Dermis microvascular lymphatic vessel endothelial cell (primary cell): ENCODE measurements at places on chromosomes 12 and 14. TPM values are rescaled to one million over a fixed set of nuclear protein-coding genes. Genes with fewer than 3 reads are reported as not detected.

Gene KRT85
- total RNA-seq = not detected in 2 replicates

Gene FGD6
- total RNA-seq = 11.0 and 14.7 TPM in 2 replicates

DNA sequence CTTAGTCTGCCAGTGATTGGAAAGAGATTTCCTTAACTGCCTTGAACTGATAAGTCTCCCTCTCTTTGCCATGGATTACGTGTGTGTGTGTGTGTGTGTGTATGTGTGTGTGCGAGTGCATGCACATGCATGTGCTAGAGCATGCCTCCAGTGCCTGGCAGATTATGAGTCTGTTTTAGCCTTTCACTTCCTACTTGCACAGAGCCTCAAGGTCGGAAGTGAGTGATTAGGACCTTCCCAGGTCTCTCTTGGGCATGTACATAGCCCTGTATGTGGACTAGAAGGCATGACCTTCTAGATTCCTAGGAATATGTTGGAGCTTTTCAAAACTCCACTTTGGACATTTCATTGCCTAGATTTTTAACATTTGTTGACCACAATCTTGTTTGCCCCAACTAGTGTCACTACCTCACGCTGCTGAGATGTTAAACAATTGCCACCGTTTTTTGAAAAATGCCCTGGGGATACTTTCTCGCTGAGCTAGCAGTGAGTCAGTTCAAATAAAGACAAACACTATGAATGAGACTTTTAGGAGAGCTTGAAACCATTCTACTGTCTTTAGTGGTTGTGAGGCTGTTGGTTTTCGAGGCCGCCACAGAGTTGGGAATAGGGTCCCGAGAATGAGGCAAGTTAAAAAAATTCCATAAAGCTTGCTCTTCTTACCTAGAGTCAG lies 28.2 kb downstream of the KIAA0586 start:
- DNase-seq = no peak

GRCh38 chr14:99248761-99249171 lies 23.2 kb downstream of the BCL11B start:
- DNase-seq = no peak

GRCh38 chr14:102591372-102591943 lies 991 bp upstream of the RCOR1 start:
- peak; percentile 39 for DNase-seq

DNA sequence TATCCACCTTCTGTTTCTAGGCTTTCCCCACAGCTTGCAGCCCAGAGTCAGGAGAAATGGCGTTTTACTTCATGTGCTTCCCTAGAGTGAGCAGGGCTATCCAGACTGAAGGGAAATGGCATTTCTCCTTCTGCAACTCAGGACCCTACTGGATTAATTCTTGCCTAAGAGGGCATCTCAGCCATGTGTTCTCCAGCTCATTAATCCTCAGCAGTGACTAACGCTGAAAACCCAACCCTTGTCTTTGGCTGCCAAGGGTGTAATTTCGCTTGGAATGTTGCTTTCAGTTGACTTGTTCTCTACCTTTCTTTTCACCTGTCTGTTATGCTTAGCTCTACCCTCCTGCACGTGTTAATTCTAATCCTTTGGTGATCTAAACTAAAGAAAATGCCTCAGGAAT lies 21.0 kb upstream of the EMP1 start:
- DNase-seq = no peak

DNA sequence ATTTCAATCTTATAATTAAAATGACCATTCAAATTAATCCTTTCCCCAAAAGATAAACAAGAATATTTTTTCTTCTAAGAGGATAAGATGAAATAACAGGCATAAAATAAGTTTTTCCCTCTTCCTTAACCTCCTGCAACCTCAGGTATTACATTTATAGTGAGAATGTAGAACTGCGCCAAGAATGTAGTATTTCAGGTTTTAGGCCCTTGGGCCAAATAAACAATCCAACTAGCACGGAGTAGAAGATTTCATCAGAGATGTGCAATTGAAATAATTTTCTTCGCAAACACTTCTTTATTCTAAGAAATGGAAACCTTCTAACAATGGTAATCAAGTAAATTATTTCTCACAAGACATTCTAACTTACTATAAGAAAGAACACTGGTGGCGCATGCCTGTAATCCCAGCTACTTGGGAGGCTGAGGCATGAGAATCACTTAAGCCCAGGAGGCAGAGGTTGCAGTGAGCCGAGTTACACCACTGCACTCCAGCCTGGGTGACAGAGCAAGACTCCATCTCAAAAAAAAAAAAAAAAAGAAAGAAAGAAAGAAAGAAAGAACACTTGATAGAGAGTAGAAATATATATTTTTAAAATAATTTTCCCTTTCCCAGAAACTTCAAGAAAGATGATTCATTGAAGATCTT lies 100.8 kb downstream of the TAOK3 start:
- DNase-seq = no peak

GRCh38 chr14:85620947-85621346 lies 91.0 kb downstream of the FLRT2 start:
- no peak for DNase-seq
